ENCODE measurements at places on chromosomes 4 and X.
A peak's percentile ranks its signal among the peaks of the same experiment; 100 is the strongest.

DNA sequence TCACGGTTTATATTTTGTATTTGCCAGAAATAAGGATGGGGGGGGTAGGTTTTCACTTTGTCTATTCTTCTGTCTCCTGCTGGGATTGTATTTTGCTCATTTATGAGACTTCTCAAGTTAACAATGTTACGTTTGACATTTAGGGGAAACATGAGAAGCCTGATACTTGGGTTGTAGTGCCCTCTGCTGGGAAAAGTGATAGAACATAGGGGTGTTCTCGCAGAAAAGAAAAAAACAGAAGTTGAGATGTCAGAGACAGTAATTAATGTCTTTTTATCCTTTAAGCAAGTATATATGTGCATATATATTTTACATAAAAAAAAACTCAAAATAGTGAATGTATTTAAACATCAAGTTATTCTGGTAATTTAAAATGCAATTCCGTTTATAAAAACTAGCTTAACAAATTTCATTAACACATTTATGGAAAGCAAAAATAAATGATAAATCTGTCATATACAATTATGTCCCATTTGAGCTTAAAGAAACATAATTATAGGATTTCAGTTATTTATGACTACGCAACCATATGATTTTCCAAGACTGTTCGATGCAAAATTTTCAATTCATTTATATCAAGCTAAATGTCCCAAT lies 46.0 kb upstream of the TMPRSS11F start:
- peak; percentile 33 for DNase-seq

DNA sequence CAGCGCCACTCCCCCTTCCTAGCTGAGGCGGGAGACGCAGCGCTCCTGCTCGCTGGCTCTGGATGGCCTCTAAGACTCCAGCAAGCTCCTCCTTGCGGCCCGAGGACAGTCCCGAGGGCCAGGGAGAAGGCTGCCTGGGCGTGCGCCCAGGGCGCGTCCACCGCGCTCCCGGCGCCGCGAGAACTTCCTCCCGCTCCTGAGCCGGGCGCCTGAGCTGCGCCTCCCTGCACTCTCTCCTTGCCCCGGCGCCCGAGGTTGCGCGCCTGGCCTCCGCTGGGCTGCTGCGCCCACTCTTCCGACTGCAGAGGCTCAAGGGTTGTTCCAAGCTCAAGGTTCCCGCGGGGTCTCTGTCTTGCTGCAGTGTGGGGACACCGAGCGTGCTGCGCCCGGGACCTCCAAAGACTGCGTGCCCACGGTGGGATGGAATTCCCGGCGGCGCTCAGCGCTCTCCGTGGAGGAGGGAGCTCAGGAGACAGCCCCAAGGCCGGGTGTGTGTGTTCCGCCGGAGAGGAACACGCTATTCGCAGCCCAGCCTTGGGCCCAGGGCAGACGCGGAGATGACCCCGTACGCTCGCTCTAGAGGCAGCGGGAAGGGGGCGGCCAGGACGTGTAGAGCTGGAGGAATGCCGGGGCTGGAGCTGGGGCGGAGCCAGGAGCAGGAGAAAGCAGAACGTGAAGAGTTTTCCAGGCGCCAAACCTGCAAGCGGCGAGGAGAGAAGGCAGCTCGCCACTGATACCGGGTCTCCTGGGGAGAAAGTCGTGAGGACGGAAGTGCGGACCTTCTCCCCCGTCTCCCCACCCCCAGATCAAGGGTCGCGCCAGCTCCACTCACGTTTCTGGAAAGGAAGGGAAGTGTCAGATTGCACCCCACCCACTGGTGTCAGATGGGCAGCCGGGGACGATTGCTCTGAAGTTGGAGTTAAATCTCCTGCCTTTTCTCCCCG lies at the start of gene ARHGAP6:
TSS of gene ARHGAP6 (minus strand) at position 753 of the 944 bp plus-strand sequence. CDS start 1,092 bp downstream, outside the sequence.
- DNase-seq: no peak

DNA sequence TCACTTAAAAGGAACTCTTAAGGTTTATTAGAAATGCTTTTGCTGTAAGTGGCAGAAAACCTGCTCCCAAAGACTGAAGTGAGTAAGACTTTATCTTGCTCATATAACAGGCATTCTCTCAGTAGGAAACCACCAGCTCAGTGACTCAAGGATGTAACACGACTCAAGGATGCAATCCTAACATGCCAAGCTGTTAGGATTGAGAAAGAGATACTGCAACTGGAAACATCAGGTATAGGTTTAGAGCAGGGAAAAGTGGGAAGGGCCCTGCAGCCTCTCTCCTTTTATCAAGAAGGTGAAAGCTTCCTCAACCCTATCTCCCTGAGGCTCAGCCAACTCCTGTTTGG lies 11.9 kb upstream of the SLC9A7 start:
- DNase-seq: no peak

GRCh38 chr4:125062115-125063050 lies 252.4 kb upstream of the FAT4 start:
- no peak for DNase-seq

DNA sequence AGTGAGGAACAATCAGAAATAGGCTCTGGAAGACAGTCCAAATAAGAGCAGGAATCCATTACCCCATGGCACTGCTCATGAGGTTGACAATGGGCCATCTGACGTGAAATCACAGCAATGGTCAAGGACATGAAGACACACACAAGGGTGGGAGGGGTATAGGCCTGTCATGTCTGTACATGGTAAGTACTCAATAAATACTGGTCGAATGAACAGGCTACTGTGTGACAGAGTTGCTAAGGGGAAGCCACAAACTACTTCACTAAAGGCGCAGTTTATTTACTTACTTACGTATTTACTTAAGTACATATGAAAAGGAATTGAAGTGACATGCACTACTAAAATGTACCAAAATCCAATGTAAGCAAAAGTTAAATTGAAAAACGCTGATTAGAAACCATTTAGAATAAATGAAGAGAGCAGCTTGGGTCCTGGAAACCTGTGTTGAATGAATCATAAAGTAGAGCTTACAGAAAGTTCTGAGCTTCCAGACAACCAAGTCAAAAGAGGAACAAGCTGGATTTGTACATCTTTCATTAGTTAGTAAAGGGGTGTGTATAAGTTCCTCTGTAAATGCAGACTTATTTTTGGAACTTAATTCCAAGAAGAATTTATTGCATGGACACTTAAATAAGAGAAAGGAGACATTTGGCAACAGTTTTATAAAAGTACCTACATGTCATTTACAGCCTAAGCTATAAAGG lies 32.7 kb downstream of the ALPK1 start:
- no peak for DNase-seq

DNA sequence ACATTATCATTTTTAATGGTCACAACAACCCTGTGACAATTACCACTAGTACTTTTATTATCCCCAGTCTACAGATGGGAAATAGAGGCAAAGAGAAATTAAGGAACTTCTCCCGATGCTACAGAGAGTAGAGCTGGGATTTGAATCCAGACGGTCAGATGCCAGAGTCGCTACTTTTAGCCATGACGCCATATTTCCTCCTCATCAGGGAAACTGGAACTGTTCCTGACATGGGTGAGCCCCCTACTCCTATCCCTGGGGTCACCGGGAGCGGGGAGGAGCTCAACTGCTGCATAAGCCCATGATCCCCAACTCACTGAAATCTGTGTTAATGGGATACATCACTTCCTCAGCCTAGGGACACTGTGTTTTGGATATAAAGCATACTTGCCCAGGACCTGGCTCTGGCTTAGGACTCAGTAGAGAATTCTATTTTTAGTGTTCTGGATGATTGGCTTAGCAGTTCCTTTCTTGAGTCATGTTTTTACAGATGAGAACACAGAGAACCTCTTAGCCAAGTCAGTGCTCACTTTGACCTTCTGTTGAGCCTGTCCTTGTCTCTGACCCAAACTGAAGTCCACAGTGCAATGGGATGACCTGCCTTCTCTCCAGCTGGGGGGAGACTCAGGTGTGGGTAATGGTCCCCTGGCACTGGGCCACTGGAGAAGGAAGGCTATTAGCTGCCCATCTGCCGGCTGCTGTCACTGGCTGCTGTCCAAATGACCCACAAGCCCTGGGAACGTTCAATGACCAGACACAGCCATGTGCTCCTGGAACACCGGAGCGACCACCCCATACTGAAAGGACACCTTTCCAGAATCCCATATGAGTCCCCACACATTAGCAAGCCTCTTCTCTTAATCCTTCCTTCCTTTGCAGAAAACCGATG lies 90.8 kb upstream of the SHISA3 start:
- DNase-seq: no peak

GRCh38 chrX:48530736-48531135 lies 8.8 kb upstream of the TBC1D25 start:
- DNase-seq: no peak

DNA sequence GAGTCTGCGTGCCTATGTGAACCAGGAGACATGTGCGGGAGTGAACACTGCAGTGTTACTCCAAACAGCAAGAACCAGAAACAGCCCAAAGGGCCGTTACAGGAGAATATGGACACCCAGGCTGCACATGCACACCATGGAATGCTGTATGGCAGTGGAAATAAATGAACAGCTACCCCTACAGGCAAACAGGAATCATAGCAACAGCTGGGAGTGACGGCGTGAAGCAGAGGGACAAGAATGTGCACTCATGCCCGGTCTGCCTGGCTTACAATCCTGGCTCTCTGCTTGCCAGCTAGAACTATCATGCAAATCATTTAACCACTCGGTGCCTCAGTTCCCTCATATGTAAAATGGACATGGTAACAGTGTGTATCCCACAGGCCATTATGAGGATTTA lies 16.6 kb downstream of the GPKOW start:
- DNase-seq: no peak

GRCh38 chr4:61501812-61502211 lies 301.7 kb downstream of the ADGRL3 start:
- no peak for DNase-seq

GRCh38 chrX:10235851-10236250 lies 79.1 kb downstream of the CLCN4 start:
- DNase-seq: no peak

DNA sequence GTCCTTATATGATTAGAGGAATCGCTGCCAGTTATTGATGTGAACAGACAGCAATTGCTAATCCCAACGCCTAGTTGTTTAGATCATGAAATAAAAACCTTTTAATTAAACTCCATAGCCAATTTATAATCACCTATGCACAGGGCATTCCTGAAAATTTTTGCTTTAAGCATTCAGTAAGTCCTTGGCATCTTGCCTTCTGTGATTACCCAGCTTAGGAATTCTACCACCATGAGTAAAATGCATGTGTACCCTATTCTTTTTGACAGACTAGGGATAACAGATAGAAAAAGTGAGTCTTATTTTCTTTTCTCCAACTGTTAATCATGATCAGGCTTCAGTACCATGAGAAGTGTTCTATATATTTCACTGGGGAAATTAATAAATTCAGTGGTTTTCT lies 995.3 kb upstream of the GRIA3 start:
- no peak for DNase-seq

- no peak for DNase-seq
Observed at GRCh38 chrX:11778230-11778629, 20.2 kb downstream of the MSL3 start.

GRCh38 chr4:89719536-89720090 lies 117.3 kb downstream of the SNCA start:
- no peak for DNase-seq

DNA sequence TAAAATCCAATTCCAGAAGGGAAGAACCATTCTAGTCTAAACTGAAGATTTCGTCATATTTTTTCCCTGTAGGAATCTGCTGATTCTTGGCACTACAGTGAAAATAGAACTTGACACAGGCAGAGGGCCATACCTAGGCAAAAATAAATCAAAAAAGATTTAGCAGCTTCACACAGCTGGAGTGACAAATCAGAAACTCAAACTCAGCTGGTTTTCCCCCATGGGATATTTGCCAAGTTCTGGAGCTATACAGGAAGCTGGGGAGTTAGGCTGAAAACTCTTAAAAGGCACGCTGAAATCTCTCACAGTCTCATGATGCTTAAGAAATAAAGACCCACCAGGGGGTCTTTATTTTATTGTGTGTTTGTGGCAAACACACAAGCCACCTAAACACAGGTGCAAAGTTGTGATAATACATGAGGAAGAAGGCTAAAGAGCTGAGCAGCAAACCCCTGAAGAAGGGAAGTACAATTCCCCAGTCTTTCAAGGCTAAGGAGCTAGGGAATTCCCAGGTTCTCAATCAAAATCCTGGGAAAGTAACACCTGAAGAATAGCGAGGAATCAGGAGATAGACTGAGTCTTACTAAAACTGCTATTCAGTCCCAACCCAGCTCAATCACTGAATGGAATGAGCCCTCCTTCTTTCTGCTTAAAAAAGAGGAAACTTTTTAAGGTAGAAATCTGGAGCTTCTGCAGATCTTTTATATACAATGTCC lies 32.1 kb upstream of the BEND2 start:
- no peak for DNase-seq

DNA sequence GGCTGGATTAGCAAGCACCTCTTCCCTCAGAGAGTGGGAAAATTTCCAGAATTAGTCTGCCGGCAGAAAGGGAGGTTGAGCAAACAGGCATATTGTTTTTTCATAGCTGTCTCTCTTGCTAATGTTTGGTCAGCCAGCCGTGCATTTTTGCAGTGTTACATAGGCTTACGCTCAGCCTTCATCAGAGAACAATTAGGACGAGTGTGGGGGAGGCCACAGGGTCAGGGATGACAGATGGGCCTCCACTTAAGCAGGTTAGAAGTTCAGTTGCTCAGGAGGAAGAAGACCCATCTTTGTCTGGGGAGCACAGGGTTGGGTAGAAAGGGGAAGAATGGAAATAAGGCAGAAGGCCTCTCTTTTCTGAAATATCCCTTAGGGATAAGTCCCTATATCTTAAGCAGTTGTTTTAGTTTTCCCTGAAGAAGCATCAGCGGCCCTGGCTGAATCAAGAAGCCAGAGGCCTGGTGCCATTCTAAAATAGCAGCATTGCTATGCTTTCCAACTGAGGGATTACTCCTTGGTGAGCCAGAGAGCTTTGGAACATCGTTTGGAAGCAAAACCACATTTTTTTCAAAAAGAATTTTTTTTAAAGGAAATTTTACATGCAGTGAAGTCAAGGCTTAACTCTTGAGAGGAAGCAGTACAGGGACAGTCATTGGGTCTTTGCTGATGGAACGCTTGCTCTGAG lies 118.8 kb downstream of the SMIM20 start:
- peak; percentile 11 for DNase-seq

DNA sequence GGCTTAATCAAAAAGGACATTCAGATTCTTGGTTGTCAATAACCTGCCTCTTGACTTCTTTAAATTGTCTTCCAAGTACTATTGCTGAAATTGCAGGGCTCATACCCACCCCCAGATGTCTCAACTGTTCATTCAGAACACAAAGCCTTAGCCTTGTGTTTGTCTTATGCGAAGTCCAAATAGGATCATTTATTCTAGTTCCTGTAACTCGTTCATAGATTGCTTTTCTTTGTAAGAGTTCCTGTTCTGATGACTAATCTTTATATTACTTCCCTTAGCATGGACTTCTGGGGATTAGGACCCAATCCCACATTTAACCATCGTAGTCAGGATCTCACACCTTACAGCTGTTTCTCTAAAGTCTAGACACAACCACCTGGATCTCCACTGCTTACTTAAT lies 226.0 kb downstream of the VEGFC start:
- no peak for DNase-seq

- DNase-seq: no peak
Observed at GRCh38 chrX:130418740-130419139, 17.0 kb downstream of the RBMX2 start.

DNA sequence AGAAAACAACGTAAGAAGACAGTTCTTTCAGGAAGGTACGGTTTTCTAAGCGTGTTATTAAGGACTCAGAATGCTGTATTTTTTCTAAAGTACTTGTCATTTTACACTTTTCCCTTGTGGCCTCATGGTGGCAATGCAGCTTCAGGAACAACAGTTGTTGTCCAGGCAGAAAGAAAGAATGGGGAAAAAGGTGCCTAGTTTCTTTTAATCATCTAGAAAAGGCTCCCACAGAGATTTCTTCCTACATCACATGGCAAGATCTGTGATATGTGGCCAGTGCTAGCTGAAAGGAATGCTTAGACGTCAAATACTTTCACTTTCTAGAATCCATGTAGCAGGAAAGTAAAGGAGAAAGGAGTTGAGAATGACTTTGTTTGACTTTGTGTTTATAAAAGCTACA lies 49.0 kb upstream of the TRAM1L1 start:
- DNase-seq: peak; percentile 39

Data from COR-L47 (cell line).